KBM-7 (cell line): ENCODE measurements at places on chromosomes 6 and 20.

DNA sequence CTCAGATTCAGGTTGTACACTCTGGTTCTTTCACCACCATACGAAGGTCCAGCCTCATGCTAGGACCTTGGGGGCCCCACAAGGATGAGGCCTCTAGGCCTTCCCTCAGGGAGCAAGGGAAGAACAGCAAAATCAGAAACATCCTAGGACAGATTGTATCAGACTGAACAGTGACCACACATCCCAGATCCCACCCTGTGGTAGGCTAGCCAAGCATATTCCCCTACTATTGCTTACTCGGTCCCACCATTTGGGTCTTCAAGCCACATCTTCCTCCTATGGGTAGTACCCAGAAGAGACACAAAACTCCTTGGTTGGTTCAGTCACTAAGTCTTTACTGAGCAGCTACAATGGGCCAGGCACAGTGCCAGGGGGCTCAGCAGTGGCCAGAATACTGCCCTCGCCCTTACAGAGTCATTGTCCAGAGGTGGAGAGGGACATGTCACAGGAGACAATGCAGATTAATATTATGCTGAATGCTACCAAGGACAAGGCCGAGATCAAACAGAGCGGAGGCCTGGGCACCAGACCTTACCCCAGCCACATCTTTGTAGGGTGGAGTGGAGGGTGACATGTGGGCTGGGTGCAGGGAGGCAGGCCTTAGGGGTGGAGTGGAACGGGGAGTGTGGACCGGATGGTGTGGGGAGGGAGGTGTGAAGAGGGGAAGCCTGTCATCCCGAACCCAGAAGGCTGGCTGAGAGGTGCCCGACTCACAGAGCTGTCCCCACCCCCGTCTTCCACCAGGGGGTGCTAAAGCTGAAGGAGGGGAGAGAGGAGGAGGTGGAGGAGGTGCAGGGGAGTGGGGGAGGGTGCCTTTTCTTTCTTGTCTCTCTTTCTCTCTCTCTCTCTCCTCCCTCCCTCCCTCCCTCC, 6.8 kb upstream of the MAPK13 start:
- DNase-seq: peak; percentile 86

DNA sequence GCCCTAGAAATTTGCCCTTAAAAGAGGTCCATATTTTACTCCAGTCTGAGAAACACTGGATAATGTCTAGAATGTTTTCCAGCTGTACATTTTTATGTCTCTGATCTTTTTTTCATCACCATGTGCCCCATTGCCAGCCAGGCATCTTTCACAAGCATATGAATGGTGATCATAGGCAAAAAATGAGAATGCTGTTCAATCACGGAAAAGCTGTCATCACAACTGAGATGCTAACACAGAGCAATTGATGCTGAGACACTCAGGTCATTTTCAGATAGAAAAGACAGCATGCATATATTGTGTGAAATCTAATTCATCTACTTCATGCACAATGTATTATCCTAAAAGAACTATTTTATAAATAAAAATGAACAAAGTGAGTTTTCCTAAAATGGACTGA, 41.6 kb downstream of the CGA start:
- DNase-seq: no peak

DNA sequence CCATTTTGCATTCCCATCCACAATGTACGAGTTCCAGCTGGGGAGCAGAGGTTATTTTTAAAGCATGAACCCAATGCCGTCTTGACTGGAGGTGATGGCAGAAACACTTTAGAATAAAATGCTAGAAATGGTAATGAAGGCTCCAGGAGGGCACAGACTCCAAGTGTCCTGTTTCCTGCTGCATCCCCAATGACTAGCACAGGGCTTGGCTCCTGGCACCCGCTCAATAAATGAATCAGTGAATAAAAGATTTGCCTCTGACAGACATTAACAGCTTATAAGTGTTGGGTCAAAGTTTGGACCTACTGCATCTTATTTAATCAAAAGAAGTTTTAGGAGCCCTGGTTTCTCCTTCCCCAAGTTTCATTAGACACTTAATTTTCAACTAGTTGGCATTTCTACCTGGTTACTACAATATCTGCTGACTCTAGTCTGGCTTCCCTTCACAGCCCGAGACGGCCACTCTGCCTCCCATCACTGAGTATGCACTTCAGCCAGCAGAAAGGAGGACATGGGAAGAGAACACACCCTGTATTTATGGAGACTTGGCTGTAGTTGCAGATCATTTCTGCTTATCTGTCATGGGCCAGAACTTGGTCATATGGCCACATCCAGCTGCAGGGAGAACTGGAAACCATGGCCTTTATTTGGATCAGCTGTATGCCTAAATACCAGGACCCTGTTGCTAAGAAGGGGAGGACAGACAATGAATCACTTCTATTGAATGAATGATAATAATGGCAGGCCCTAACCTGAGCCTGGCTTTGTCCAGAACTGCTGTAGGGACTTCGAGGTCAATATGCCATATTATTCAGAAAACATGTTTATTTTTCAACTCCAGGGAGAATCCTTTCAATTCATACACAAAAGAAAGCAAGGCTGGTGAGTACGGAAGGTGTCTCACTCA, 63.1 kb downstream of the TTI1 start:
- no peak for DNase-seq

DNA sequence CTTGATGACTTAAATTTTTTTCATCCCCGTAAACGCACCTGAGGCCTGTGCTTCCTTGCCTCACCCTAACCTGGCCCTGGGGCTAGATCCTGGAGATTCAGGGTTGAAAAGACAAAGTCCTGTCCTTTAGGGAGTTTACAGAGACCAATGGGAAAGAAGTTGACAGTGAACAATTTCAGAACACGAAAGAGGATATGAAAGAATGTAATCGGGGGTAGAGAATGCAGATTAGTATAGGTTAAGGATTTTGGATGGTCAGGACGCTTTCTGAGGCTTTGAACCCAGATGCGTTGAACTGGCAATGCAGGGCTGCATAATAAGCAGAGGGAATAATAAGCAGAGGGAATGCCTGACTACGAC, 1.7 kb upstream of the FBXO5 start:
- DNase-seq: peak; percentile 20

DNA sequence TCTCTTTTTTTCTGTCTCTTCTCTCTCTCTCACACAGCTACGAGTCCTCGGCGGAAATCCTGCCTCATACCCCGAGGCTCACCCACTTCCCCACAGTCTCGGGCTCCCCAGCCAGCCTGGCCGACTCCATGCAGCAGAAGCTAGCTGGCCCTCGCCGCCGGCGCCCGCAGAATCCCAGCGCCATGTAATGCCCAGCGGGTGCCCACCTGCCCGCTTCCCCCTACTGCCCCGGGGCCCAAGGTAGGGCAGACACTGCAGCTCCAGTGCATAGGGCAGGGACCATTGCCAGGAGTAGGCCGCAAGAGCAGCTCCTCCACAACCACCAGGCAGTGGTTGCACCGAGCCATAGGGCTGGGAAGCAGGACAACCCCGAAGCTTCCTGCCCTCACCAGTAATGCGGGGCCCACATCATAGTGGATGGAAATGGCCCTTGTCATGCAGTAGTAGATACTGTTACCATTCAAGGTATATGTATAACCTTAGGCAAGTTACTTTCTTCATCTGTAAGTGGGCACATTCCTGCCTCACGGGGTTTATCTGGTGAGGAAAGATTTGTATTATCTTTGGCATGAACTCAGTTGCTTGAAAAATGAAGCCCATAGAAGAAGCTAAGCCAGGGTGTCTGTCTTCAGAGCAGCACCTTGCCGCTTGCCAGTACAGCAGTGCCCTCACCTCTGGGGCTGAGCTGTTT, 36.9 kb upstream of the ID1 start:
- no peak for DNase-seq

GRCh38 chr6:47256361-47256760, 53.3 kb downstream of the TNFRSF21 start:
- no peak for DNase-seq

GRCh38 chr6:84854811-84855400, 90.5 kb upstream of the TBX18 start:
- DNase-seq: no peak

DNA sequence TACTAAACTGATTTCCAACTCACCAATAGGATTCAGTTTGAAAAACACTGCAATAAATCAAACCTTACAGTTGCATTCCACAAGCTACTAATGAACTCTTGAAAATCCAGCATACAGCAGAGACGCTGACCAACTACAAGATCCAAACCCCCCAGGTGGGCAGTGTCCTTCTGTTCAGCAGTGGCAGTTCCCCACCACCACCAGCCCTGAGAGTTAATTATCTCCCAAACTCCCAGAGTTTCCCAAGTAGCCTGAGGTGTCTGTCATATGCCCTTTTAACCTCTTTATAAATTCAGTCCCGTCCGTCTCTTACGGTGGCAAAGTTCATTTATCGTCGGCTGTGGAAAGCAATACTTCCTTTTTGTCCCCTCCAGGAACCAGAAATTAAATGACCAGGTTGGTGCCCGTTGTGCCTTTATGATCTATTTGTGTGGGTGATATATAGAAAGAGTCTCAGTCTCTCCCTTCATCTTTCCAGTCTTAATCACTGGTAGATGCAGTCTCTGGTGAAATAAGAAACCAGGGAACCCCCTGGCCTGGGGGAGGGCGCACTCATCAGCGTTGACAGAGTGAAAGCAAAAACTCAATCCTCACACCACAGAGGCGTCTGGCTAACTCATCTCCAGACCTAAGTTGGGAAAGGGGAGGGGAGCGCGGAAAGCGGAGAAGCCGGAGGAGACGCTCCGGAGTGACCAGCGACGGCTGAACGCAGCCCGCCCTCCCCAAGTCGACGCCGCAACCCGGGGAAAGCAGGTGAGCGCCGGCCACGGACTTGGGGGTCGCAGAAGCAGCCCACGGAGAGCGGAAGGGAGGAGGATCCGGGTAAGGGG, 717 bp downstream of the MRPL14 start:
- DNase-seq: peak; percentile 66

DNA sequence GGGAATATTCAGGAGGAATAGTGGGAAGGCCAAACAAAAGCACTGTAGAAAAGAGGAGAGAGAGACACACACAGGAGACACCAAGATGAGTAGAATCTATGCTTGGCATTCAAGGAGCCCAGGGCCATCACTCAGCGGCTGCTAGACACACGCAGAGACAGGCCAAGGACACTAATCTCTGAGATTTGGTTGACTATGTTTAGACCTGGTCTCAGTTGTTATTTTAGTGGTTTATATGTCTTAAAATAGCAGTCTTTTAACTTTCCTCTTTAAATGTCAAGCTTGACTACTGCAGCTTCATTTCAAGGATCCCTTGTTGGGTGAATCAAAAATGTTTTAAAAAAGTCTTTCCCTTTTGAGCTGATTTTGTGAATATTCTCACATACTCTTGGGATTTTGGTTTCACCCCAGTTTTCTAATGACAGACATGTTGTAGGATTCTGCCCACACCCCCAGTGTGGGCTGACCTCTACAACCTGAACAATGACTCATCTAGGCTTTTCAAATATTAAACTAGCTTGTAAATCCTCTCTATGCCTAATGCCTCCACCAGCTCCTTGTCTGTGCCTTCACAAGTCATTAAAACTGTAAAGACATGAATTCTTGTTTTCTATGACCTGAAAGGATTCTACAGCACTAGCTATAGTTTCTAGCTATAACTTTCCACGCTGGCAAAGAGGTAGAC, 142.7 kb upstream of the EXOC2 start:
- no peak for DNase-seq
